Esophagus mucosa (tissue), 1 donor: ENCODE measurements at places on chromosomes 6 and 20. TPM values are rescaled to one million over a fixed set of nuclear protein-coding genes. Genes with fewer than 3 reads are reported as not detected.

DNA sequence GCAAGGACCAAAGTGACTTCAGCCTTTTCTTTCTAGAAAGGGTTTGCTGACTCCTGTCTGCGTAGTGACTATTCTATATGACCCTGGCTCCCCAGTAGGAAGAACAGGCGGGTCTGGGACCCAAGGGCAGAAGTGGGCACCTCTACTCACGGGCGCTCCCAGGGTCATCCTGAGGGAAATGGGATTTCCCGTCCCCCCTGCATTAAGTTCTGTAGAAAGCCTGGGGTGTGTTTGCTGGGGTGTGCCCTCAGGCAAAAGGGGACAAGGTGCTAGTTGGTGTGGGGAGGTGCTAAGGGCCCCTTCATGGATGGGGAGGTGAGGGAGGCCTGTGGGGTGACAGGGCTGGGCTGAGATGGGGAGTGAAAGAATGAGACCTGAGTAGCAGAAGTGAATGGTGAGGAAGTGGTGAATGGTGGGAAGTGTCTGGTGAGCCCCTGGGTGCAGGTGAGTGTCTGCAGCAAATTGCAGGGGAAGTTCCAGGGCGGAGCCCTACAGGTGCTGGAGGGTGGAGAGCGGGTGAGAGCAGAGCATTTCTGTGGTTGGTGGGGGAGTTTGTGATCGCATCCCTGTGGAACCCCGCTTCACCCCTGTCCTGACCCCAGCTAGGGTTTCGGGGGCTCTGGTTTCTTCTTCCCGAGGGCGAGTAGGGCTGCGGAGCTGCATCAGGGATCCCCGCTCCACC, 21.1 kb downstream of the RAET1L start:
- ATAC-seq: peak; percentile 25

DNA sequence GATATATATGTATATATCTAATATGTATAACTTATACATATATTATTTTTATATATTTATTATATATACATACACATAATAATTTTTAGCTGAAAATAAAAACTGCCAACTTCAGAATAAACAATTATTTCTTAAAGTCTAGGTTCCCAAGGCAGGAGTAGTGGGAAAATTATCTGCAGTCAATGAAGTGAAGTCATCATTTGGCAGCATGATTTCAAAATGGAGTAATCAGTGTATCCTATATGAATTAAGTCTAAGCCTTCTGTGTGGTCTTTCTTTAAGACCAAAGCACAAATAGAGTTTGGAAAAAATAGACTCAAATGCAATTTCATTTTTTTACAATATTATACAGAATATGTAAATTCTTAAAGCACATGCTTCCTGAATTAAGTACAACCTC, 251.0 kb downstream of the SAMD5 start:
- no peak for ATAC-seq

- ATAC-seq: no peak
These were observed 4.5 kb upstream of the SGK2 start for GRCh38 chr20:43554369-43554768.

The IER3 gene
- 74.3 TPM for total RNA-seq

The OPRM1 gene
- total RNA-seq: not detected

DNA sequence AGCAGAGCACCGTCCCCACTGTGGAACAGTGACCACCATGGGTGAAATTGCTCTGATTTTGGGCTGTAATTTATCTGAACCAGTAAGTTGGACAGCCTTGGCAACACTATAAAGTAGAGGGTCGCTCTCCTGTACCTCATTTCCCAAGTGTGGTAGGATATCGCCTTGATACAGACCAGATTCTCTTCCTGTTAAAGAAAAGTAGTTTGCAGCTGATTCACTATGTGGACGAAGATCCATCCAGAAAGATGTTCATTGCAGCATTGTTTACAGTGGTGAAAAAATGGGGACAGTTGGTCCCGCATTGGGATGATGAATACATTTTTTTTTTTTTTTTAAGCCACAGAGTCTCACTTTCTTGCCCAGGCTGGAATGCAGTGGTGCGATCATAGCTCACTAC, 74.3 kb downstream of the SLX4IP start:
- no peak for ATAC-seq

DNA sequence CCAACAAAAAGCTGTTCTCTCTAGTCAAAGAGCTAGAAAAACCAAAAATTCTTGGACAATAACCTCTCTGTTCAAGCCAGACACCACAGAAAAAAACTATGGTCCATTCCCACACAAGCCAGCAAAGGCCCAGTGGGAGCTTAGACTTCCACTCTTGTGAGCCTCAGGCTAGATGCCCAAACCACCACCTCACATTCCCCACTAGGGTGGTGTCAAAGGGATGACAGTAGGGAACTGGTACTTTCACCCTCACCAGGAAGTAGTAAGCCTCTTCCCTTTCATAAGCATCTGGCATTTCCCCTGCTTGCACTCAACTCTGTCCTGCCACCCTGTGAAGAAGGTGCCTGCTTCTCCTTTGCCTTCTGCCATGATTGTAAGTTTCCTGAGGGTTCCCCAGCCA, 58.4 kb upstream of the RNF217 start:
- no peak for ATAC-seq

The SUMO4 gene
- total RNA-seq: 1.1 TPM

The ENPP1 gene
- 0.36 TPM for total RNA-seq

DNA sequence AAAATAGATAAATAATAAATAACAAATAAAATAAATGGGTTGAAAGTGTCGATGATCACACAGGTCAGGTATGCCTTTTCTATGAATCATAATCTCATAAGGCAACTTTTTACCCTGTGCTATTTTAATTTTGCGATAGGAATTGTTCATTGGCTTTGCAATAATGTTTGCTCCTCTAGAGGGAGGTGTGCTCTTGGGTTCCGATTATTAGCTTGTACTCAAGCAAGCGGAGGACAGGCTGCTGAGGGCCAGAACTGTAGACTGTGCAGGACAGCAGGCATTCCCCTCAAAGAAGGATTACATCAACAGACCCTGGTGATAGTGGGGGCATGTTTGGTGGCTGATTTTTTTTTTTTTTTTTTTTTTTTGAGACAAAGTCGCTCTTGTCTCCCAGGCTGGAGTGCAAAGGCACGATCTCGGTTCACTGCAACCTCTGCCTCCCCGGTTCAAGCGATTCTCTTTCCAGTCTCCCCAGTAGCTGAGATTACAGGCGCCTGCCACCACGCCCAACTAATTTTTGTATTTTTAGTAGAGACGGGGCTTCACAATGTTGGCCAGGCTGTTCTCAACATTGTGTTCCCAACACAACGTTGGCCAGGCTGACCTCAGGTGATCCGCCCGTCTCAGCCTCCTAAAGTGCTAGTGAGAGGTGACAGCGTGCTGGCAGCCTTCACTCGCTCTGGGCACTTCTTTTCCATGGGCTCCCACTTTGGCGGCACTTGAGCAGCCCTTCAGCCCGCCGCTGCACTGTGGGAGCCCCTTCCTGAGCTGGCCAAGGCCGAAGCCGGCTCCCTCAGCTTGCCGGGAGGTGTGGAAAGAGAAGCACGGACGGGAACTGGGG, 35.6 kb downstream of the RIOK1 start:
- ATAC-seq: peak; percentile 89

- ATAC-seq: no peak
These were observed 130.1 kb downstream of the NFATC2 start for GRCh38 chr20:51412333-51412871.

DNA sequence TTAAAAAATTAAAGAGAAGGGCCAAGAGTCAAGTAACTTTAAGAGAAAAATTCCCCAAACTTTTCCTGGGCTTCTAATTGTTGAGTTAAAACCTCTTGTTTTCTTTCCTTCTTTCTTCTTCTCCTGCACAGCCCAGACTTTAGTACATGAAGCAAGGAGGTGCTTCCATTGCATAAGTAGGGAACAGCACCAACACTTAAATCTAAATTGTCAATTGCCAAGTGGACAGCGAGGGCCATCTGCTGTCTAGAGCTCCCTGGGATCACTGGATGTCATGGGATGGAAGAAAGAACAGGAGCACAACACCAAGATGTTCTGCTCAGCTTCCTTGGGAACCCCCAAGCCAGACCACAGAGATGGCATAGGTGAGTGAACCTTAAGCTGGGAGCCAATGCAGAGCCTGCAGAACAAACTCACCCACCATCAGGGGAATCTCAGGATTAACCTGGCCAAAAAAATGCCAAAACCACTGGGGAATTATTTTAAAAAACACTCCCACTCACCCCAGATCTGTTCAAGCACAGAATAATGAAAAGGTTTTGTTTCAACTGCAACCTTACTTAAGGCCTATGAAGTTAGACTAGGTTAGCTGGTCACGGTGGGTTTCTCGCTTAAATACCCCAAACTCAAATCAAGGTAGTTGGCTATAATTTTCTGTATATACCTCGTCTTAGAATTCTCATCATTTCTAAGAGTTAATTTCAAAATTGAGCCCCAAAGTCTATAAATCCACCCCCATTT, 67.8 kb downstream of the TNFRSF21 start:
- ATAC-seq: no peak

GRCh38 chr20:33693741-33694638, 7.8 kb upstream of the E2F1 start:
- peak; percentile 17 for ATAC-seq

The PRICKLE4 gene
- total RNA-seq: 2.2 TPM

The CD109 gene
- total RNA-seq: 60.2 TPM

The MBOAT1 gene
- total RNA-seq: 6.3 TPM

DNA sequence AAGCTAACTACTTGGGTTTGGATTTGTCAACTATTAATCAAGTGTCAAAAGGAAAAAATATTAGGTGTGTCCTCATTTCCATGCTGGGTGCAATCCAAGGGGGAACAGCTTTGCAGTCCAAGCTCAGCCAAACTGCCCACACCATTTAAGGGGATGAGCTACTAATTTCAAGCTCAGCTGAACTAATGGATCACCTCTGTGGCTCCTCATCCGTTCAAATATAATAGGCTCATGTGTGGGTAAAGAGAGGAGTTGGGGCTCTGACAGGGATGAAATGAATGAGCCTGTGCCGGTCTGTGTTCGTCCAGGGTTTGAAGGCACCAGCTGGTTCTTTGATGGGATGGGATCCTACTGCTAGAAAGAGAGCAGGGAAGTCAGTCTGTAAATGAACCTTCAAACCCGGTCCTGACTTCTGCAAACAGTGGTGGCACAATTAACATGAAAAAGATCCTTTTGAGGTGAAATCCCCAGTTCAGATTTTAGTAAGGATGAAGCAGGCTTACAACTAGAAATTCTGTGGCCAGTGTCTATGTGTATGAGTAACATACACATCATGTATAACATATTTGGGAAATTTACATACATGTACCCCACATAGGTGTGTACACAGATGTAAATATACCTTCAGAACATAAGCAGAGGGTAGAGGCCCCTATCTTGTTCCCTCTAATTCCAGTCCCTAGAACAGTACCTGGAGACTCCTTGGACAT, 41.9 kb downstream of the TTI1 start:
- ATAC-seq: no peak

The RSPH9 gene
- not detected for total RNA-seq

The FOXA2 gene
- 0.16 TPM for total RNA-seq

DNA sequence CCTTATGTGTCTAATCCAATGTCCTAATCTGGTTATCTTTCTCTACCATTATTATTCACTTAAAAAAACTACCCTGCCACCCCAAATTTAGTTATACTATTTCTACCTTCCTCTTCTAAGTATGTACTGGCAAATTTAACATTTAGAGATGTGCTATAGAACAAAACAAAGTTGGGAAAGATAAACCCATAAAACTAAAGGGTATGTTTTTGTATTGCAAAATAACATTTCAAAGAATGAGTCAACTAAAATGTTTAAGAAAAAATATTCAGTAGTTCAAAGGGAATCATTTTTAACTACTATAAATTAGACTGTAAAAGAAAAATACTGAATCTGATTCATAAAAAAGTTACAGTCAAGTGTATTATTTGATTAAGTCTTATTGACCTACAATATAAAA, 103.0 kb downstream of the LMBRD1 start:
- ATAC-seq: no peak

- no peak for ATAC-seq
These were observed 36.8 kb upstream of the CLDN20 start for GRCh38 chr6:155227046-155227445.

The LHFPL5 gene
- not detected for total RNA-seq

DNA sequence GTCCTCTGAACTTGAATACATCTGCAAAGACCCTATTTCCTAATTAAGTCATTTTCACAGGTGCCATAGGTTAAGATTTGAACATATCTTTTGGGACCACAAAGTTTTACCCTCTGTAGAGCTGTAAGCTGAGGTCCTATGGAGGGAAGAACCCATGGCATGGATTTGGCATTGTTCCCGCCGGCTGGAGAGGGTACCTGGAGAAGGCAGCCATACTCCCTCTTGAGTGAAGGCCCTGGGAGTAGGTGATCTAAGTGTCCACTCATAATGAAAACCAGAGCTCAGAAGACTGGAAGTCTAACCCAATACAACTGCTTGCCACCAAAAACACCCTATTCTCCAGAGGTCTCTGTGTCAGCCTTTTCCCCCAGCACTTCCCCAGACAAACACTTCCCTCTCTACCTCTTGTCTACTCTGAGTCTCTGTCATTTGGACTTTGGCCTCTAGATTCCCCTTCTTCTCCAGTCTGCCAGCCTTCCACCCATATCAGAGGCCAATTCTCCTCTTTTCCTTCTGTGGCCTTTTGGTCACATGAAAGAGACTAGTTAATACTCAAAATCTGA, 363.9 kb downstream of the MAFB start:
- ATAC-seq: no peak

DNA sequence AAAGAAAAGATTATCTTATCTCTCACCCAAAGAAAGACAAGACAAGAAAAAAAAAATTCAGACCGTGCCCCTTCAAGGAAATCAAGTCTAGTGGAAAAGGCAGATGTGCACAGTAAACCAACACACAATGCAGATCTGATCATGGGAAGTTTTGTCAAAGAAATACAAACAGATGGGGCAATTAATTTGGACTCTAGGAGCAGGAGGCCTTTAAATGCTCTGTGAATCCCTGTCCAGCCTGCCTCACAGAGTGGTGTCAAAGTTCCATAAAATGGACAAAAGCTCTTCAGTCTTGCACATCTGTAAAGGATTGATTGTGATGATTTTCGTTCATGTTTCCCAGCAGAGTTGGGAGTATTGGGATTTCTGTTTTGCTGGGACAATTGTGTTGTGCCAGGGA, 53.1 kb upstream of the TGM3 start:
- ATAC-seq: no peak

The BPIFA3 gene
- total RNA-seq: not detected

The ZKSCAN4 gene
- 2.6 TPM for total RNA-seq

- no peak for ATAC-seq
These were observed 59.6 kb downstream of the PRDM1 start for GRCh38 chr6:106145741-106146227.

The VGLL2 gene
- not detected for total RNA-seq

- no peak for ATAC-seq
These were observed 14.8 kb upstream of the NAA20 start for GRCh38 chr20:20002101-20002998.

- ATAC-seq: no peak
These were observed 135.3 kb downstream of the SOBP start for GRCh38 chr6:107625264-107625663.

- peak; percentile 63 for ATAC-seq
These were observed 4.7 kb upstream of the CCN6 start for GRCh38 chr6:112049026-112049799.

GRCh38 chr6:6590530-6590929, 2.0 kb downstream of the LY86 start:
- ATAC-seq: no peak
